Activated T-cell treated with anti-CD3 and anti-CD28 coated beads, Interleukin-2, amount 50 U/mL, for 72 hours (primary cell): ENCODE measurements at places on chromosomes 1 and 21.

DNA sequence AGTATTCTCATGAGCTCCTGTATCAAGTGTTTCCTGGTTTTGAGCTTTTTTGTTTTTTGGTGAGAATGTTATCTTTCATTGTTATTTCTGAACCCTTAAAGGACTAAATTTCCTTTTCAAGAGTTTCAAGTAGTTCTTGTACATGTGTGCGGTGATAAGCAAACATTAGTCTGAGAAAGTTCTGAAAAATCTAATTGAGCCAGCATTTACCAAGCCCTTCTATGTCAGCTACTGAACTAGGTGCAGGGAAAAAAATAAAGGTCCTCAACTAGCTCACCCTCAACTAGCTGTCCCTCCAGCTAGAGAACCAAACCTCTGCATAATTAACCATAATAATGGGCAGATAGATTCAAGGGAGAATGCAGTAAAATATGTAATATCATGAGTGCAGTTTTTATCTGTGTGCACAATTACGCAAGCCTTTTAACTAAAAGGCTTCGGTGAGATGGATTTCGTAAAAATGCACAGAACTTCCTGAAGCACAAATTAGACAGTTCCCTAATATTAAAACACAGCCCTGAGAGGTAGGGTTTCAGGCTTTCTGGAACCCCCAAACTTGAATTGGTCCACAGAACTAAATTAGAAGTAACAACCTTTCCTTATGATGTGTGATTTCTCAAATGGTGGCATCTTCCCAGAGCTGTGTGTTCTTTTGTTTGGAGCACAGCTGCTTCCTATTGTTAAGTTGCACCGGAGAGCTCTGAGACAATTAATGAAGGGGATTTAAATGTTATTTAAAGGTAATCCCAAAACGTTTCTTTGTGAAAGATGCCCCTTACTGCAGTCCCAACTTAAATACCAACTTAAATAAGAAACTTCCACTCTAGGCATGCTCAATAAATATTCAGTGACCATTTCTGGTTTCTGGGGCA is 165.8 kb downstream of the NFIA start:
- no peak for DNase-seq

GRCh38 chr1:31145648-31146047 is 80.1 kb upstream of the PUM1 start:
- no peak for DNase-seq

- DNase-seq, result no peak
These were observed 3.2 kb downstream of the ANXA9 start for GRCh38 chr1:150985179-150985825.

- no peak for DNase-seq
These were observed 112.5 kb upstream of the PAXBP1 start for GRCh38 chr21:32884062-32884461.

- no peak for DNase-seq
These were observed 77.8 kb upstream of the PRMT6 start for GRCh38 chr1:106978477-106979322.

- DNase-seq, result no peak
These were observed 49.8 kb downstream of the GREM2 start for GRCh38 chr1:240562111-240562590.

GRCh38 chr1:54934869-54935268 is 45.6 kb upstream of the TMEM61 start:
- no peak for DNase-seq

DNA sequence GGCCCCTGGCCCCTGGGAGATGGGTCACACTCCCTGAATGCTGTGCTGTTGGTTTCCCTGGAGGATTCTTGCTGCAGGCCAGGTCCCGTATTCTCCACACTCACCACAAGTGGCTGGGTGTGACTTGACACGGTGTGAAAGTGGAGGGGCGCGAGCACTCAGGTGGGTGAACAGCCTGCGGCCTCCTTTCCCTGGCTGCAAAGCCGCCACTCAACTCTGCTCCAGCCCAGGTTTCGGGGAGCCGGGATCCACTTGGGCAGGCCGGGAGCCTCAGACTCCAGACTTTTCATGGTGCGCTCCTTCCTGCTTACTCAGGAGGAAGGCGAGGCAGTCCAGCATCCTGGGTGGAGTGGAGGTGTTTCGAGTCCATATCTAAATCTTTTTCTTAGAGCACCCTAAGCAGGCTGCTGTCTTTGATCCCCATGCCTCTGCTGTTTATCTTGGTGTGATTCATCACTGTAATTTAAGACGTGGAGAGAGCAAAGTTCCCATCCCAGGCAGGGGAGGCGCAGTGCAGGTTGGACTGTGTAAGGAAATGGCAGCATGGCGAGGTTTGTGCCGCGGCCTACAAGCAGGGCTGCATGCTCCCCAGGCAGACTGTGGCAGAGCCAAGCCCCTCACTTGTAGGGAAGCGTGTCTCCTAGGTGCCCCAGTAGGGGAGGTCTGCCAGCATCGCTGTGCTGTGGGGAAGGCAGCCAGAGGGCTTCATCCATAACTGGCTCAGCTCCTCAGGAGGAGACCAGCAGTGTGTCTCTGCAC is 29.6 kb downstream of the VANGL1 start:
- DNase-seq, result no peak

GRCh38 chr1:236051242-236051791 is 13.6 kb downstream of the NID1 start:
- DNase-seq, result no peak

DNA sequence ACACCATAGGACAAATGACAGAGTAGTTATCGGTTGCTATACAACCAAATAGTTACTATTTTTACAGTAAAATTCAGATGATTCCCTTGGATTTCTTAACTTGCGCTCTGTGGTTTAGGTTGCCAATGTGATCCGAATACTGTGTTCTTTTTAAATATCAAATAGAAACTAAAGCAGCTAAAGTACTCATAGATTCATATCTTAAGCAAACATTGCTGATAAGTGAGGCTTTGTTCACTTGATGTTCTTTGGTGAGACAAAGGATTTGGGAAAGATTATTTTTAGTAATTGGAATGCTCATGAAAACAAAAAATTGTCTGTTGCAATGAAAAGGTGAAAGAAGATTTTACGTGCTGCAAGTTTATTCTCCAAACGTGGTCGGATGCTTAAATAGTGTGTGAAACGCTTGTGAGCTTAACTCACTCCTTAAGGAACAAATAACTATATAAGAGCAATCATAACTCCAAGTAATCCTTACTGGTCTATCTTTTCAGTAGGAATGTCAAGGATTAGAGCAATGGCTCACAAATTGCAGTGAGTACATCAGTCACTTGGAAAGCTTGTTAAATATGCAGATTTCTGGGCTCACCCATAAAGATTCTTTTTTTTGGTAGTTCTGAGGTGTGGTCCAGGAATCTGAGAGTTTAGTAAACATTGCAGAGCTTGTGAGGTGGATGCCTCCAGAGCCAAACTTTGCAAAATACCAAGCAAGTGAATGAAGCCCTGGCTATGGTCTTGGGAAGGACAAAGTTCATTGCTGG is 31.8 kb upstream of the PDC start:
- DNase-seq, result no peak

- DNase-seq, result no peak
These were observed 2563.7 kb upstream of the TPTE start for GRCh38 chr21:7957713-7958064.

GRCh38 chr1:204075139-204075521 is 2.2 kb downstream of the SOX13 start:
- no peak for DNase-seq

DNA sequence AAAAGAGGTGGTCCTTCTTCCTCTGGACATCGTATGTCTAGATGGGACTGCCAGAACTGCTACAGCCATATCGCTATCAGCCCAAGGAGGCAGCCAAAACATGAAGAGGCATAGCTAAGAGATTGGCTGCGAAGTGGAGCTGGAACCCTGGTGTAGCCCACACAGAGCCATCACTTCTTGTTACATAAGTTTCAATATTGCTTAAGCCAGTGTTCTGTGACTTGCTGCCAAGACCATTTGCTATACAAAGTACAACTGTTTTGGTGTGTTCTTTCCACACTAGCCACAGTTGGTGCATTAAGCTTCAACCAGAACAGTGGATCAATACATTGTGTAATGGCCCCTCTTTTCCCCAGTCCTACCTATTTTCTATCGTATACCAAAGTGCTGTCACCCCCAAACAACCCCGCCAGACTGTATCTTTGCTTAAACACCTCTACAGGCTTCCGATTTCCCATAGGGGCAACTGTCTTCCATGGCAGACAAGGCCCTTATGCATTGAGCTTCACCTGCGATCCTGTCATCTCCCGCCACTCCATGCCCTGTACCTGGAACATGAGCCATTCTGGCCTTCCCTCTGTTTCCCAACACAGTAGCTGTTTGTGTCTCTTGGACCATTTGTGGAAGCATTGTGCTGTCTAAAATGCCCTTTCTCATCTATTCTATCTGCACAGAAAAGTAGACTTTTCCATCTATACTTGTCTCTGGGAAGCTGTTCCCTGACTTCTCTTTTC is 241.8 kb downstream of the TTLL7 start:
- no peak for DNase-seq

- no peak for DNase-seq
These were observed 38.8 kb upstream of the STMN1 start for GRCh38 chr1:25944986-25945385.

GRCh38 chr1:62064829-62065407 is 129.7 kb upstream of the L1TD1 start:
- no peak for DNase-seq

GRCh38 chr1:204544321-204544720 is 28.1 kb downstream of the MDM4 start:
- DNase-seq, result no peak

DNA sequence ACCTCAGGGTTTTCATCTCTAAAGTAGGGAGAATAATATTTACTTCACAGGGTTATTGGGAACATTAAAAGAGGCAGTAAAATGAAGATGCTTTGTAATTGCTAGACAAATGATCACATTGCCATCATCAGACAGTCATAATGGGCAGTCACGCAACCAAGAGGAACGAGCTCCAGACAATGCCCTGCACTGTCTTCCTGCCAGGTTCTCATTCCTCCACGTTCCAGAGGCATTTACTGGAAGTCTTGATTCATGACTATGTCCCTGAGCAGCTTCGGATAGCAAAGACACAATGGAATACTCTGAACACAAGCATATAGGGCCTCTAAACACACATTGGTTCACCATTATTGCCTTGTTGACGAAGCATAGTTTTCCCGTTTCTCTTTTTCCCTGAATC is 389.7 kb downstream of the NTNG1 start:
- DNase-seq, result no peak

DNA sequence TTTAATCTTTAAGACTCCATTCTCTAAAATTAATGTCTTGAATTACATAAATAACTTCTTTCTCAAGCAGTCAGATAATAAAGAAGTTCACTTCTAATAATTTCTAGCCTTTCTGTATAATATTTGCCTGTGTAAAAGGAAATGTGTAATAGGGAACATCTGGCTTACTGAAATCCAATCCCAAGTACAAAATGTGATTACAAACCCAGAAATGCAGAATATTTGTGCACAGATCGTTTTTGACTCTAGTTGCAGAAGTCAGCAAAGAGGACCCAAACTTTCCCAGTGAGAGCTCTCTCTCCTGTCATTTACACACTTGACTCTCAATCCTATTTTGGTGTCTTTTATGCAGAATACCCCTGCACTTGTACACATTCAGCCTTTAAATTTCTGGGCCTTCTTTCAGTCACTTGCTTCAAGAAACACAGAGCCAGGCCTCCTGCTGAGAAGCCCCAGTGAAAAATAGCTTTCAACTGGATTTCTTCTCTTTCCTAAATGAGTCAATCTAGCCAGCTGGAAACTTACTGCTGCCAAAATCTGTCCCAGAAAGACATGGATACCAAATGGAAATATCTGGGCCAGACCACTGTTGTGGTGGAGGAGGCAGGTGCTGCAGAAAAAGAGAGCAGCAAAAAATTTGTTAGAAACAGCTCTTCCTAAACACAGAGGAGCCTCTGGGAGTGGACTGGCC is 68.5 kb upstream of the ADAM30 start:
- no peak for DNase-seq

DNA sequence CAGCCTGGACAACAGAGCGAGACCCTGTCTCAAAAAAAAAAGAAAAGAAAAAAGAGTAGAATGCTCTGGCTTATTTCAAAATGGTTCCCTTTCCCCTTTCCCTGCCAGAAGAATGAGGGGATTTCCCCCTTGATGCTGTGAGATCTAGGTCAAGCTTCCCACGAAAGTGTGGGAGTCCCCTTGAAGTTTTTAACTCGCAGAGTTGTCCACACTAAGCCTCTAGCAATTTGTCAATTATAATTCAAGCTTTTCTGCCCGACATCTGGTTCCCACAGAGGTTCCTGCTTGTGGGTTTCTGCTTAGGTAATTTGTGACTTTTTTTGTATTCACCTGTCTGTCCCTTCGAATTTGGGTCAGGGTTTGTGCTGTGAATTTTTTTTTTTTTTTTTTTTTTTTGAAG is 62.8 kb downstream of the ZFYVE9 start:
- no peak for DNase-seq

- DNase-seq, result no peak
These were observed 60.8 kb upstream of the KCNJ15 start for GRCh38 chr21:38196036-38196435.

DNA sequence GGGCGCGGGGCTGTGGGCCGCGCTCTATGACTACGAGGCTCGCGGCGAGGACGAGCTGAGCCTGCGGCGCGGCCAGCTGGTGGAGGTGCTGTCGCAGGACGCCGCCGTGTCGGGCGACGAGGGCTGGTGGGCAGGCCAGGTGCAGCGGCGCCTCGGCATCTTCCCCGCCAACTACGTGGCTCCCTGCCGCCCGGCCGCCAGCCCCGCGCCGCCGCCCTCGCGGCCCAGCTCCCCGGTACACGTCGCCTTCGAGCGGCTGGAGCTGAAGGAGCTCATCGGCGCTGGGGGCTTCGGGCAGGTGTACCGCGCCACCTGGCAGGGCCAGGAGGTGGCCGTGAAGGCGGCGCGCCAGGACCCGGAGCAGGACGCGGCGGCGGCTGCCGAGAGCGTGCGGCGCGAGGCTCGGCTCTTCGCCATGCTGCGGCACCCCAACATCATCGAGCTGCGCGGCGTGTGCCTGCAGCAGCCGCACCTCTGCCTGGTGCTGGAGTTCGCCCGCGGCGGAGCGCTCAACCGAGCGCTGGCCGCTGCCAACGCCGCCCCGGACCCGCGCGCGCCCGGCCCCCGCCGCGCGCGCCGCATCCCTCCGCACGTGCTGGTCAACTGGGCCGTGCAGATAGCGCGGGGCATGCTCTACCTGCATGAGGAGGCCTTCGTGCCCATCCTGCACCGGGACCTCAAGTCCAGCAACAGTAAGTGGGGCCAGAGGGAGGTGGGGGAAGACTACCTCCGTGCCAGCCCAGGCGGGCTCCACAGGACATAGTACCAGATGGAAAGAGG is 808 bp downstream of the MAP3K21 start:
- DNase-seq, result peak; percentile 31

GRCh38 chr1:22364326-22364650 is 87.4 kb upstream of the ZBTB40 start:
- DNase-seq, result no peak

DNA sequence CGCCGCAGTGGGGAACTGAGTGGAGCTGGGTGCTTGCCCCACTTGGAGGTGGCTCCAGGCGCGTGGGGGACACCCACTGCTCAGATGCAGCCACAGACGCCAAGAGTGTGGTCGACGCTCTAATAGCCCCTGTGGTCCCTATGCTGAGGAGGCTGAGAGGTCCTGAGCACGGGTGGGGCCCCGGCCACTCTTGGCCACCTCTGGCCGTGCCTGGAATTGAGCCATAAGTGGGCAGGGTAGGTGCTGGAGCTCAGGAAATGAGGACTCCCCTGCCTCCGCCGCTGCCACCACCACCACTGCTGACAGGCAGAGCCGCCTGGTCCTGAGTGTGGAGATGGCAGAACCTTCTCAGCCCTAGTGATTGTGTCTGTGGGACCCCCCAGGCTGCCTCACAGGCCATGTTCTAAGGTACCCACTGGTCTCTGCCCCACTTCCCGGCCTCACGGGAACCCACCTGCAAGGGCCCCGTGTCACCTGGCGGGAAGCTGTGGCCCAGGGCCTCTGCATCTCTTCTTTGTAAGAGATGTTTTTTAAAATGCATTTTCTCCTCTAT is 34.6 kb upstream of the DIP2A start:
- DNase-seq, result peak; percentile 22

GRCh38 chr1:212161231-212161781 is 123.9 kb upstream of the PPP2R5A start:
- peak; percentile 24 for DNase-seq
